ENCODE measurements at places on chromosomes 7 and 10.

GRCh38 chr10:35316218-35316967 is 19.9 kb upstream of the CCNY start:
- no peak for DNase-seq

DNA sequence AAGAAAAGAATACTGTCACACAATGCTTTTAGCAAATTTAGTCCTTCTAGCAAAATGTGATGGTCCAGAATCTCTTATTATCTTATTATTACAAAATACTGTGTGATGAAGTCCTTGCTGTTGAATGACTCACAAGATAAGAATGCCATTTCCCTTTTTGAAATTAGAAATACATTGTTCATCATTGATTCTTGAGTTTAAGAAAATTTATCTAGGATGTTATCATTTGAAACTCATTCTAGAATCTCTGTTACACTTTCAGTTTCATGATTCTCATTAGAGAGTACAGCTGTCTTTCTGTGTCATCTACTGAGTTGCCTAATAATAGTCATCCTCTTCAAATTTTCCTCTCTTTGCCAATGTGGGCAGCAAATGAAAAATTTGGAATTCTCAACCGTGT is 9.6 kb downstream of the ZKSCAN5 start:
- DNase-seq: no peak

DNA sequence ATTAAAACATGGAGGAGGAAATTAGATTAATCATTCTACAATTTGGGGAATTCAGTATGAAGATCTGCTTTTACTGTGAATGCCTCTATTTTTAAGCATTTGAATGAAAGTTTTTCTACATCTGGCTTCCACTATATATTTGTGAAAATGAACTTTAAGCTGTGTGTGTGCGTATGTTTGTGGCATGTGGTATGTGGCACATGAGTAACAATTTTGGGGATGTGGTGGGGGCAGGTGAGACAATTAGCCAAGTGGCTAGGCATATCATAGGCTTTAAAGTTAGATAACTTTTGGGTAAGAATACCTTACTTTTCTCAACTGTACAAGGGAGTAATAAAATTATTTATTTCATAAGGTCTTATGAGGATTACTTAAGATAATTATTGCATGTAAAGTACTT is 81.5 kb downstream of the ZNF22 start:
- DNase-seq: no peak

GRCh38 chr7:47254081-47254977 is 327.6 kb downstream of the TNS3 start:
- DNase-seq: peak; percentile 85

DNA sequence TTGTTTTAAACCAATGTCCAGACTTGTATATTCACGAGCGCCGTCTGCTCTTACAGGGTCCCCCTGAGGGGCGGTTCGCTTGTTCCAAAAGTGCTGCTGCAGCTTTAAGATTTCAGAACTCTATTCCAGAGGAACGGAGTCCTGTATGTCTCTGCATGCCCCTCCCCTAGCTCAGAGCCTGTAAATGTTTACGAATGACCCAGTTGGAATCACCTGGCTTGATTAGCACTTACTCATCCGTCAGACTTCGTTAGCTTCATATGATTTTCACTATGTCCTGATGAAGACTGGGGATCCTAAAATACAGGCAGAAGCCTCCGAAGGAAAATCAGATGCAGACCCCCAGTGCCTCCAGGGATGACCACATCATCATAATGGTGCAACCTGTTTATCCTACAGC is 4.5 kb upstream of the CHST15 start:
- no peak for DNase-seq

DNA sequence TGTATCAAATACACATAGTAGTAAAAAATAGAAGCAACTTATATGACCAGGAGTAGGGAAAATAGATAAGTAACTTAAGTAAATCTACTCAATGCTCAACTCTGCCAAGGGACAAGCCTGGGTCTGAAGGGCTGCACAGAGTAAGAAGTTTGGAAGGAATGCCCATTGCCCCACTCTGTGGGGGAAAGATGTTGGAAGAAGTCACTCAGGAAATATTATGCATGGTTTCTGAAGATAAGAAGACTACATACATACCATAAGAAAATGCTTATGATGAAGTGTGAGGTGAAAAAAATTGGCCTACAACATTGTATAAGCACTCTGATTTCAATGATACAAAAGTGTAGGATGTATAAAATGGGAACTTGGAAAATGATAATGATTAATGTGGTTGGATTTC is 54.0 kb downstream of the LAMB4 start:
- DNase-seq: no peak

DNA sequence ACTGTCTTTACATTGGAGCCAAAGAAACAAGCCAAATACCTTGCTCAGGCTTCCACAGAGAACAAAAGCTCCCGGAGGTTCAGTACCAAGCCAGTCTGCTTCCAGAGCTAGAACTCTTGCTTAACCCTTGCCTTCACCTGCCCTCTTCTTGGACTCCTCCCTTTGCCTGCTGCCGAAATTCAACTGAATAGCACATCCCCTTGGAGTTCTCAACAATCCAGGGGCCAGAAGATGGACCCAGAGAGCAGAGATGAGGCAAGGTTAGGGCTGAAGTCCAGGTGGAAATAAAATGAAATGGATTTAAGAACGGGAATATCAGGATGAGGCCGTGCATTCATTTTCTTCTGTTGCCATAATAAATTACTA is 876 bp upstream of the PIK3AP1 start:
- DNase-seq: peak; percentile 66

All from mesendoderm (in vitro differentiated cells).